ENCODE measurements at places on chromosomes 3 and 15.

- DNase-seq = no peak
These were observed 345.0 kb downstream of the ZNF385D start for GRCh38 chr3:21405671-21406667.

- no peak for DNase-seq
These were observed 13.2 kb downstream of the TNIK start for GRCh38 chr3:171446801-171447578.

DNA sequence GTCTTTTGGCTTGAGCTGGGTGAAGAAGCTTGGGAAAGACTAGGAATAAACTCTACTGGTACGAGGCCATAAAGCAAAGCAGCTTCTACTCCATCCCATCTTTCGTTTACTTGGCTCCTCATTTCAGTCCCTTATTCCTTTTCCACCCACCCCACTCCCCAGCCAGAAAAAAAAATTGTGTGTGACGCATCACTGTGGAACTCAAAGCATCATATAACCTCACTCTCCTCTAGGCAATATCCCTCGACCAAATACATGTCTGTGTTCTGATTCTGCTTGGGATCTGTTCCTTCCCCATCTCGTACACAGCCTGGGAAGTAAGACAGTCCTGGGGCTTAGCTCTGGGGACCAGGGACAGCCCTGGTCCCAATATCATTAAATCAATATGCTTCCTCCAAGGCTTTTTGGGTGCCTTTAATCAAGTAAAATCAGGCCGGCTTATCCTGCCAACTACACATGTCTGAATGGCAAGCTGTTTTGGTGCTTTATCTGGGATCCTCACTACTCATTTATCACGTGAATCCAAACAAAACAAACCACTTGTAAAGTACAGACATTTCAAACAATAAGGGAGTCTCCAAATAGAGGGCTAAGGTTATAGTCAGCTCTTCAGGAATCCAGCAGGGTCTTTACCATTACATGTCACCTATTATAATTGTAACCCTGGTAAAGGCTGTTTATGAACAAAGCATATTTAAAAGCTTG lies 74.9 kb upstream of the ZBED2 start:
- no peak for DNase-seq

GRCh38 chr15:41490355-41490754 lies 3.3 kb upstream of the ITPKA start:
- no peak for DNase-seq

DNA sequence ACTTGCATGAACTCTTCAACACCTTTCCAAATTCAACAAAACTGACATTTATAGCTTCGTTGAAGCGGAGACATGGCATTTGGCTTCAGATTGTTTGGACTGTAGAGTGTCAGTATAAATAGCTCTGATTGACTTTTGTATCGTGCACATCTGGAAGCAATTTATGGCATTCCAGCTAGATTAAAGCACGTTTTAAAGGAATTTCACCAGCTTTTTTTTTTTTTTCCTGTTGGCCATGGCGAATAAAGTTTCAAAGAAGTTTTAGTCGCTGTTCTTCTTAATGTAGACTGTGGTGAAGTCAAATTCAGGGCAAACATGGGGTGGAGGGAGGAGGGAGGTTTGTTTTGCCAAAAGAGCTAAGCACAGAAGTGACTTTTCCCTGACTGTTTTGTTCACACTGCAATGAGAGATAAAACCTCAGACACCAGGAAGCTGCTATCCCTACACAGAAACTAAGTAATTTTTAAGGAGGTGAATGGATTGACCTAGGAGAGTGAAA lies 391.0 kb upstream of the RARB start:
- DNase-seq = no peak

- no peak for DNase-seq
These were observed 83.9 kb downstream of the LRRK1 start for GRCh38 chr15:101003081-101003480.

GRCh38 chr3:17894434-17895060 lies 152.1 kb upstream of the TBC1D5 start:
- DNase-seq = no peak

DNA sequence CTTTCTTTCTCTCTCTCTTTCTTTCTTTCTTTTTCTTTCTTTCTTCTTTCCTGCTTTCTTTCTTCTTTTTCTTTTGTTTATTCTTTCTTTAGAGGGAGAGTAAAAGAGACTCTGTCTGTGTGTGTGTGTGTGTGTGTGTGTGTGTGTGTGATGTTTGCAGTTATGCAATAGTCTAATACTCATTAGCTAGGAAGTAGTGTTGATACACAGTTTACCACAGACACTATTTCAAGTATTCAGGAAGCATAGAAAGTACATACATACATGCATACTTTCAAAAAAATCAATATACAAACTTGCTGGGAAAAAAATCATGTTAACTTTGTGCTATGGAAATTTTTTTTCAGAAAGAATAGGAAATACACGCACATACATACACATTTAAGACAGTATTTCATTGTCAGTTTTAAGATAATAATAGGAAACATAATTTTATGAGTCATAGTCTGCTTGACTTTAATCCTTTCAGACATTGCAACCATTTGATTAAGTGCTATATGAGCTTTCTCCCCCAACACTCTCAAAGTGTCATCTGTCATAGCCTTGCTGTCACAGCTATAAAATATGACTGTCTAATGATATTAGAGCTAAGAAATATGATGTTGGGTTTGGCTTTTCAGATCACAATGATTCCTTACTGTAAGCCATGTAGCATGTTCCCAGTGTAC lies 74.9 kb upstream of the EPHA3 start:
- no peak for DNase-seq

DNA sequence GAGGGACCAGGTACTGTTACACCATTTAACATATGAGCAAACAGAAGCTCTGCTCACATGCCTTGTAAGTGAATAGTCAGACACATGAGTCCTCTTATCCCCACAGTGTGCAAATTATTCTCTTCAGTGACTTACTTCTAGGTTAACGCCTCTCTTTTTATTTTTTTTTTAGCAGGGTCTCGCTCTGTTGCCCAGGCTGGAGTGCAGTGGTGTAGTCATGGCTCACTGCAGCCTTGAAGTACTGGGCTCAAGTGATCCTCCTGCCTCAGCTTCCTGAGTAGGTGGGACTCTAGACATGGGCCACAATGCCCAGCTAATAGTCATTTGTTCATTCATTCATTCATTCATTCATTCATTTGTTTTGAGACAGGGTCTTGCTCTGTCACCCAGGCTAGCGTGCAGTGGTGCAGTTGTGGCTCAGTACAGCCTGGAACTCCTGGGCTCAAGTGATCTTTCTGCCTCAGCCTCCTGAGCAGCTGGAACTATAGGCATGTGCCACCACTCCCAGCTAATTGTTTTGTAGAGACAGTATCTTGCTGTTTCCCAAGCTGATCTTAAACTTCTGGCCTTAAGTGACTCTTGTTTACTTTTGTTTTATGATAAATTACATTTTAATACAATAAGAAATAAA lies 94.7 kb downstream of the LRRC28 start:
- no peak for DNase-seq

DNA sequence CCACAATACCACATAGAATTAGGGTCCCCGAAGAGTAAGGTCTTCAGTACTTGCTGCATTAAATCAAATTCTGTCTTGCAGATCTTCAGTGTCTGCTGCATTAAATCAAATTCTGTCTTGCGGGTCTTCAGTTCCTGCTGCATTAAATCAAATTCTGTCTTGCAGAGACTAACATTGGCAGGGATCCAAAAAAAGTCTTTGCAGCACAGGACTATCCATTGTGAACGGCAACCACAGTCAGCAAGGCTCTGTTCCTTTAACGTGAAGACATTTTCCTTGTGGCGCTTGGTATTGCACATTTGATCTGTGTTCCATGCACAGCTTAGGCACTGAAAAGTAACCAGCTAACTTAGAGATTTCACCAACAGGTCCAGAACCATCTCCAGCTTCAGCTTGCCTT lies 46.8 kb upstream of the POMGNT2 start:
- DNase-seq = no peak

GRCh38 chr3:164004205-164004604 lies 1074.1 kb downstream of the SI start:
- no peak for DNase-seq

DNA sequence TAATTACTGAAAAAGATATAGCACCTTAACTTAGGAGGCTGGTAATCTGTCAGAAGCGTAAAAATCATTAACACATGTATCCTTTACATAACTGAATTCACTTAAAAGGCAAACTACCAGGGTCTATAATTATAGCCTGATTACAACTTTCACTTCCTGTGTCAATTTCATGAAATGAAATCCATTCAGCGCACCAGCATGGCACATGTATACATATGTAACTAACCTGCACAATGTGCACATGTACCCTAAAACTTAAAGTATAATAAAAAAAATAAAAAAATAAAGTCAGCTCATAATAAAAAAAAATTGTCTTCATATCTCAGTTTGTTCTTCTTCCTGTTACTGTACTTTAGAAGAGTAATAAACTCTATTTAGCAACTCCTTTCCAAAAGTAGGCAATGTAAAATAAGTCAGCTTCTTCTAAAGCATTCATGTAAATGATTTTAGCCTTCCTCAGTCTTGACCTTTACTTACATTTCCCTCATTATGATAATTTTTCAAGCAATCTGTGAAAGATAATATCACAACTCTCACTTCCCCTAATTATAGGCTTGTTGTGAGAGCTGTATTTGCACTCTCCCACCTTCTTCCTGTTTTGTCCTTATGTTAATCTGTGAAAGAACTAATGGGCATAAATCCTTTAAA lies 50.1 kb downstream of the KBTBD8 start:
- DNase-seq = no peak

GRCh38 chr3:46811615-46812236 lies 51.5 kb downstream of the MYL3 start:
- no peak for DNase-seq

DNA sequence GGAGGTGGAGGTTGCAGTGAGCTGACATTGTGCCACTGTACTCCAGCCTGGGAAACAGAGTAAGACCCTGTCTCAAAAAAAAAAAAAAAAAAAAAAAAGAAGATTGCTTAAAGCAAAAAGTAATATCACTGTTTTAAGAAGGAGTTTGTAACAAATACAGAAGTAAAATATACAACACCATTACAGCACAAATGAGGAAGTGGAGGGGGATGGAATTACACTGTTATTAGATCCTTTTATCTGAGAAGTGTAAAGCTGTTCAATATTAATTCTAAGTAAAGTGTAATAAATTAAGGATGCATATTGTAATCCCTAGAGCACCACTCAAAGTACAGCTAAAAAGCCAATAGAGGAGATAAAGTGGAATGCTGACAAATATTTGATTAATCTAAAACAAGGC lies 47.0 kb upstream of the SNRPA1 start:
- no peak for DNase-seq

DNA sequence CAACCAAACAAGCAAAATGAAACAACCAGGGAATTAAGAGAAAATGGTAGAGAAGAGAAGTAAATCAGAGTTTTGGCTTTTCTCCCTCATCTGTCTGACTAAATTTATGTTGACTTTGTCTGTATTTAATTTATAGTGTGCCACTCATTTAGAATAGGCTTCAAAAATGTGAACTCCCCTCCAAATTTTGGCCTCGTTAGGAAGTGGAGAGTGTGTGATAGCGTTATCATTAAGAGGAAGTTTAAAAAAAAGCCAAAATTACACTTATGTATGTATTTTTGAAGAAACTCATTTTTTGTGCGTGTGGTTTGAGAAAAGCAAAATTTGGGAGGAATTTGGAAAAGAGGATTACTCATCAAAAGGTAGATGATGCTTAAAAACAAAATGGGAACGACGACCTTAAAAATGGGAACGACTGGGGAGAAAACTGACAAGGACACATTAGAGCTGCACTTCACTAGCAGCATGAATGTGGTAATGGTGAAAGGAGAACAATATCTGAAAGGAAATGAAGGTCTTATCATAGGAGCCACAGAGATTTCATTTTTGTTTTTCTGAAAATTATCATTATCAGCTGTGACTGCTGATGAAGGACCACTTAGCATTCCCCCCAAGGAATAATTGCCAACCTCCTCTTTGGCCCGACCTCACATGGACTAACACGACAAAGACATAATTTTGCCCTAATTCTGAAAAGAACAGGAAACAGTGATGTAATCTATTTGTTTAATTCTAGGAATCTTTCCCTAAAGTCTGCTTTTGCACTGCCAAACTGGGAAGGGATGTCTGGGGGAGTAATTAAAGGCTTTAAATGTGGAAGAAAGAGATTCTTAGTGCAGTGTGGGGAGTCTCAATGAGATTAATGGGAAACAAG lies 163.2 kb upstream of the P2RY1 start:
- DNase-seq = no peak

- DNase-seq = no peak
These were observed 38.5 kb downstream of the MYO5C start for GRCh38 chr15:52256930-52257733.

DNA sequence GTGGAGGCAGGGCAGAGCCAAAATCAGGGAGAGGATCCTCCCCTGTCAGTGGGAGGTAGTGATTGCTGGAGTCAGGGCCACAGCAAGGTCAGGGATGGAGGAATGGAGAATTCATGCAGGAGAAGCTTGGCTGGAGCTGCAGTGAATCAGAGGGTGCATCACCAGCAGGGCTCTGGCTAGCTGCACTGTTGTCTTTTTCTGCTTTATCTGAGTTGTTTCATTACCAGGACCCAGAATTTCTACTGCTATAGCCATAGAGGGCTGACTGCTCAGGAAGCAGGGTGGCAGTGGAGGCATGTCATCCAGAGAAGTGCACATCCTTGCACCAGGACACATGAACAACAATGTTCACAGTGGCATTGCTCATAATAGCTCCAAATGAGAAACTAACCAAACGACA lies 113.5 kb upstream of the GALNT15 start:
- no peak for DNase-seq

DNA sequence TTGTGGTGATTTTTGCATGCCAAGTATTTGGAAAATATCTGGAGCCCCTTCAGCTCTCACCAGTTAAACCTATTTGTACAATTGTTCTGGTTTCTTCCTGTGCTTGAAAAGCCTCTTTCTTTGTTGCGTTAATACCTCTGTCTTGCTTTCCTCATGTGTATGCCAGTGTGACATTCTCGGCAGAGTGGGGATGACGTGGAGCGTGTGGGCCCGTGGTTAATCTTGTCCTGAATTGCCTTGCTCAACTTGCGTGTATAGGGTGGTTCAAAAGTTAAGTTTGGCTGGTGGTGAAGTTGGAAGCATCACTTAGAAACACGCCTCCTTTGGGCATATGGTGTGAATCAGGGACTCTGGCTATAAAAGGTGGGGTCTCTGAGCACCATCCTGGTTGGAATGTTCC lies 67.1 kb downstream of the IGF1R start:
- no peak for DNase-seq

DNA sequence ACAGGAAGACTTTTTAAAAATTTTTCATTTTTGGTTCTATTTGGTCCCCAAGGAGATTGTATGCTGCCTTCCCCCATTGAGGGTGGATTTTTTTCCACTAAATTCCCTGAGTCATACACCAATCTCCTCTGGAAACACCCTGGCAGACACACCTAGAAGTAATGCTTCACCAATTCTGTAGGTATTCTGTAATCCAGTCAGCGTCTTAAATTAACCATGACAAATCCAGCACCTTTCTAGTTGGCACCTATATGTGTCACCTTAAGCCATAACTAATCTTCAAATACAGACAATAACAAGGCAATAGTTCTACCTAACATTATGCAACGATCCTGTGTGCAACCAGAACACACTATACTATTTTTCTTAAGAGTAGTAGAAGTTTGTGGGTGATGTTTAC lies 459.1 kb upstream of the NDN start:
- no peak for DNase-seq

- DNase-seq = no peak
These were observed 248.8 kb upstream of the CDIN1 start for GRCh38 chr15:36330598-36330997.

- DNase-seq = no peak
These were observed 56.2 kb upstream of the AKAP13 start for GRCh38 chr15:85324202-85324601.

- no peak for DNase-seq
These were observed 132.2 kb upstream of the TBC1D5 start for GRCh38 chr3:17874636-17875035.

- DNase-seq = no peak
These were observed 43.0 kb upstream of the CACNA2D3 start for GRCh38 chr3:54079314-54079713.
